ENCODE measurements at places on chromosomes 2 and 18. TPM values are rescaled to one million over a fixed set of nuclear protein-coding genes. Genes with fewer than 3 reads are reported as not detected.

Gene ZNF396
- 0.06 TPM for total RNA-seq

Gene LTBP1
- 63.1 TPM for total RNA-seq

Gene MFF
- total RNA-seq = 108 TPM

Gene GALNT13
- 4.0 TPM for total RNA-seq

Gene ERCC3
- 43.0 TPM for total RNA-seq

Gene IL1F10
- total RNA-seq = not detected

Gene GPC1
- 78.1 TPM for total RNA-seq

Gene TEKT4
- not detected for total RNA-seq

Gene ANKRD30B
- not detected for total RNA-seq

Gene NAT8
- total RNA-seq = not detected

Gene CXCR1
- not detected for total RNA-seq

Gene MALT1
- 12.2 TPM for total RNA-seq

Measured in SJCRH30 (cell line).